Adrenal gland (tissue), 19 donors: ENCODE measurements at places on chromosomes 11 and 22. TPM values are rescaled to one million over a fixed set of nuclear protein-coding genes. Genes with fewer than 3 reads are reported as not detected.

Gene MIOX
- total RNA-seq: not detected

Gene OR10D3
- not detected for total RNA-seq

Gene PRG3
- total RNA-seq: not detected

Gene P4HA3
- total RNA-seq: 0.57 TPM

Gene NPAS4
- total RNA-seq: not detected

Gene ISX
- 0.08 TPM for total RNA-seq

Gene OR56A3
- total RNA-seq: not detected

Gene DDTL
- 2.4 TPM for total RNA-seq

Gene B4GALNT4
- 2.1 TPM for total RNA-seq

Gene PAMR1
- 10.4 TPM for total RNA-seq

GRCh38 chr11:62144641-62145255 lies 20.9 kb downstream of the INCENP start:
- no peak overlapping the region for H3K4me3 ChIP-seq
- H3K4me1 ChIP-seq: no peaks in the 10 kb centered on the region
- no peaks in the 10 kb centered on the region for H3K36me3 ChIP-seq
- H3K27ac ChIP-seq: no peak overlapping the region
- H3K27me3 ChIP-seq: no peaks in the 10 kb centered on the region
- no peak for DNase-seq

- H3K27ac ChIP-seq: no peak overlapping the region
- H3K36me3 ChIP-seq: no peaks in the 10 kb centered on the region
- no peaks in the 10 kb centered on the region for H3K27me3 ChIP-seq
- DNase-seq: no peak
Measured at GRCh38 chr11:125179346-125179745, 14.8 kb downstream of the PKNOX2 start.

DNA sequence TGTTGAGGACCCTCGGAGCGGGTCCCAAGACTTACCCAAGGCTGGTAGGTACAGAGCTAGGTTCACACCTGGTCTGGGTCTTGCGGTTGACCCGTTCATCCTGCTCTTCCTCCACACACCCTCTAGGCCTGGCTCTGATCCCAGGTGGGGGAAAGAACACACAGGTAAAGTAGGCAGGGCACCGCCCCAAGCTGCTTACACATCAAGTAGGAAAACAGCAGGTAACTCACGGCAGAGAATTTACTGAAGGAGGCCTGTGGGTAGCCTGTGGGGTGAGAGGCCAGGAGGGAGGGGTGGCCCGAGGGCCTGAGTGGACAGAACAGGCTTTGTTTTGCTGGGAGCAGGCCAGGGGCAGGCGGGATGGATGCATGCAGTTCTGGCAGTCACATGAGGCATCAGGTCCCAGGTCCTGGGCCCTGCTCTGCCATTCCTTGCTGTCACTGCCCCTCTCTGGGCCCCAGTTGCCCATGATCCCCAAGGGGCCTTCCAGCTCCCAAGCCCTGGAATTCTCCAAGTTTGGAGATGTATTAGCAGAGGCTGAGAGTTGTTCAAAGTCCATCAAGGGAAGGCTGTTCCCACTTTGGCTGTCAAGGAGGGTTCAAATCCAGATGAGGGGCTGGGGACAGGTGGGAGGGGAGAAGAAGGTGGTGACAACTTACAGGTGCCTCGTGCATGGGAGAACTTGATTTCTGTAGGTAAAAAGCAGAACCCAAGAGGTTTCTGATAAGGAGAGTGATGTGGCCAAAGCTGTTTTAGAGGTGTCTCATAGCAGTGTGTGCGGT lies 5.7 kb downstream of the TSKU start:
- no peaks in the 10 kb centered on the region for H3K36me3 ChIP-seq
- no peak overlapping the region for H3K27ac ChIP-seq
- H3K27me3 ChIP-seq: no peaks in the 10 kb centered on the region
- peaks cover 7% of the 10 kb centered on the region for H3K4me1 ChIP-seq
- H3K4me3 ChIP-seq: no peak overlapping the region

DNA sequence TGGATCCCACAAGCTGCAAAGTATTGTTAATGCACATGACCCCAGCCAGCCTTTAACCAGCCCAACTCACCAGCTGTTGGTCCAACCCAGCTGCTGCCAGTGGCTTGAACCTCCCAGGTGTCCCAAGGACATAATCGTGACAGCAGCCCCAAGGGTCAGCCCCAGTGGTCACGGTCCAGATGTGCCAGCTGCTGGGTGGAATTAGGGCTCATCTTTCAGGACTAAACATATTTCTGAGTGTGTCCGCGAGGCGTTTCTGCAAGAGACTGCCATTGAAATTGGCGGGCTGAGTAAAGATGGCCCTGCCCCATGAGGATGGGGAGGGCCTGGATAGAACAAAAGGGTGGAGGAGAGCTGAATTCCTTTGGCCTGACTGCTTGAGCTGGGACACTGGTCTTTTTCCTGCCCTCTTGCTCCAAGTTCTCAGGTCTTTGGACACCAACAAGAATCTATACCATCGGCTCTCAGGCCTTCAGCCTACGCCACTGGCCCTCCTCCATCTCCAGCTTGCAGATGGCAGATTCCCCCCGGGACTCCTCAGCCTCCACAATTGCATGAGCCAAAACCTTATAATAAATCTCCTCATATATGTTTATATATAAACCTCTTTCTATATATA lies 240.2 kb downstream of the MN1 start:
- no peaks in the 10 kb centered on the region for H3K36me3 ChIP-seq
- H3K27me3 ChIP-seq: no peaks in the 10 kb centered on the region
- no peak overlapping the region for H3K4me3 ChIP-seq
- no peaks in the 10 kb centered on the region for H3K4me1 ChIP-seq
- no peak for DNase-seq

DNA sequence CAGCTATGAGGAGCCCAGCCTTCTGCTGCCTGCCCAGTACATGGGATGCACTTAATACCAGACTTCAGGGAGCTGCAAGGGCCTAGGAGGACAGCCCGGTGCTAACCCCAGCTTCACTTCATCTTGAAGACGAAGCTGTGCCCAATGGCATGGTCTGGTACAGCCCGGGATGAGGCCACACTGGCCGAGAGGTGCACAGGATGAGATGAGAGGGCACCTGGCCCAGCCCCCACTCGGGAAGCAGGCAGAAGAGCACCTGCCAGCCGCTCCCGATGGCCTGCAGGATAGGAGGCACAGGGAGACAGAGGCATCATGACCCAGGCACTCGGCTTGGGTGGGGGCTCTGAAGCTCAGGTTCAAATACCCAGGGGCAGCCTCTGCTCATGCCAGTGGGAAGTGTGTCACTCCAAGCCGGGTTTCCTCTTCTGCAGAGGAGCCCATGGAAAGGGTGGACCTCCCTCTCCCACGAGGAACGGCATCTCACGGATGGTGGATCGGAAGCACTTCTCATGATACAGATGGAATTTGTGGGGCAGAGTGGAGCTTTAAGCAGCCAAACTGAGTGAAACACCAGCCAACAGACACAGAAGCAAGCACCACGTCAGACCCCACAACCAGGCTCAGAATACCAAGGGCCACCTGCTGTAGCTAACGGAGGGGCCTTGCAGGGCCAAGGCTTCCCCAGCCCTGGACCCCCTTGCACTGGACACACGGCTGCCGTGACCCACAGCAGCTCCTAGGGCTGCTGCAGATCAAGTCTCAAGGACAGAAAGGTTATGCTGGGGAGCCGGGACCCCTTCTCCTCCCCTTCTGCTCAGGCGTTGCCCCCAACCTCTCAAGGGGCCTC lies 875.2 kb downstream of the BRD1 start:
- no peak overlapping the region for H3K4me3 ChIP-seq
- no peaks in the 10 kb centered on the region for H3K36me3 ChIP-seq
- H3K27ac ChIP-seq: no peak overlapping the region
- no peak for DNase-seq
- H3K4me1 ChIP-seq: no peaks in the 10 kb centered on the region

- H3K27ac ChIP-seq: peak overlapping the region; percentile 98
- no peaks in the 10 kb centered on the region for H3K36me3 ChIP-seq
- no peak for DNase-seq
- peaks cover 61% of the 10 kb centered on the region for H3K4me1 ChIP-seq
Measured at GRCh38 chr11:67355794-67356386, 2.5 kb upstream of the POLD4 start.

DNA sequence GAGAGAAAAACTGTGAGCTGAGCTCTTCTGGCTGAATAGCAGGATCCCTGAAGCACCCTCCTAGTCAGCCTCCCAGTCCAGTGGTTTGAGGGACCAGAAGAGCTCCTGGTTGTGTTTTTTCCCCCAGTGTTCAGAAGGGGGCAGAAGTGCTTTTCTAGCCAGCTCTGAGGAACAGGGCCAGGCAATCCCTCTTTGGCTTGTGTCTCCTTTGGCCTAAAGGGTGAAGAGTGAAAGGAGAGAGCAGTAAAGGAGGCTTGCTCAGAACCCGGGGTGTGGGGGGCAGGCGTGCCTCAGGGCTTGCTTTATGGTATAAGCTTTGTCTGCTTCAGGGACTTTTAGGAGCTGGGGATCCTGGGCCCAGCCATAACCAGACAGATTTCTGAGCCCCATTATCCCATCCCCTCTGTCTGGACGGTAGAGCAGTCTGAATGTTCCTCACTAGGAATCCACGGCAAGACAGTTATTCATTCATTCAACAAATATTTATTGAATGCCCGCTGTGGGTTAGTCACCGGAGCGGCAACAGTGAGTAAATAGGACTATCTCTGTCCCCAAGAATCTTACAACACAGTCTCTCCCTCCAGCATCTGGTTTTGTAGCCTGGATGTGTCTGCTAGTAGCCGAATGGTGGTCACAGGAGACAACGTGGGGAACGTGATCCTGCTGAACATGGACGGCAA lies 14.5 kb downstream of the ACP2 start:
- no peaks in the 10 kb centered on the region for H3K36me3 ChIP-seq
- peak overlapping the region; percentile 35 for H3K4me3 ChIP-seq
- H3K27ac ChIP-seq: peak overlapping the region; percentile 67
- peak; percentile 59 for DNase-seq
- peaks cover 7% of the 10 kb centered on the region for H3K4me1 ChIP-seq
- no peaks in the 10 kb centered on the region for H3K27me3 ChIP-seq

DNA sequence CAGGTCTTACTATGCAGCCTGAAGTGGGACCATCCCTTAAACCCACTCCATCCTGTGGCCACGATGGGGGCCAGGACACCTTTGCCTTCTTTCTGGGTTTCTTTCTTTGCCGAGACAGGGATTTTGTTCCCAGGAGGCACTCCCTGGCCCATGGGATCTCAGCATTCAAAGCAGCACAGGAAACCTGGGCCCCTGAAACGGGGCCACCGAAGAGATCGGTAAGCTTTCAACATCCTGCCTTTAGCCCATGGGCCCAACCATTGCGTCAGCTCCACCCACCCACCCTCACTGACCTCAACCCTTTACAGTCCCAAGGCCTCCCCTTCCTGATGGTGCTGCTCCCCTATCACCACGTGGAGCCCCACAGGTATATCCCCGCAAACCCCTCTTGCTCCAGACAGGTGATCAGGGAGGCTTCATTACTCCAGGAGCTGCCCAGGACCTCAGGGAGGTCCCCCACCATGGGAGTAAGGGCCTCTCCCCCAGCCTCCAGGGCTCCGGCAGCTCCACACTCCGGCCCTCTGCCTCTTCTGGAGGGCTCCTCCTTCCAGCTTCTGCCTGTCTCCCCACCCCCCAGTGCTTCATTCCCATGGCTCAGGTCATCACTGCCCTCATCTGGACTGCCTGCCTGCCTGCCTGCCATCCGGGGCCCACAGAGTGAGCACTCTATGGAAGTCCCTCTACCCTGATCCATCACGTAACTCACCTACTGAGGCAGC lies 42.0 kb upstream of the TUB start:
- H3K27me3 ChIP-seq: no peaks in the 10 kb centered on the region
- peaks cover 11% of the 10 kb centered on the region for H3K4me1 ChIP-seq
- no peak for DNase-seq
- H3K27ac ChIP-seq: no peak overlapping the region

DNA sequence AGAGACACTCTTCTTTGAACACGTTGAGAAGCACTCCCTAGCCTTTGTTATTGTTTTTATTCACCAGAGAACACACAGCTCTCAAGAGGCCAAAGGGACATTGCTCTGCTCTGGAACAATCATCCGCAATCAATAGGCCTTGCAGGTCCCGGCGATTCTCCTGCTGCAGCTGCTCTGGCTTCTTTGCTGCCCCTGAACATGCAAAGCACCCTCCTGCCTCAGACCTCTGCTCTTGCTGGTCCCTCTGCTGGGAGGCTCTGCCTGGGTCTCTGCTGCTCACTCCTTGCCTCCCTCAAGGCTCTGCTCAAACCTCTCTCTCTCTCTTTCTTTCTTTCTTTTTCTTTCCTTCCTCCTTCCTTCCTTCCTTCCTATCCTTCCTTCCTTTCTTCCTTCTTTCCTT lies 232.7 kb downstream of the DSCAML1 start:
- no peak overlapping the region for H3K27ac ChIP-seq
- no peaks in the 10 kb centered on the region for H3K36me3 ChIP-seq
- H3K4me3 ChIP-seq: no peak overlapping the region
- no peaks in the 10 kb centered on the region for H3K4me1 ChIP-seq
- no peaks in the 10 kb centered on the region for H3K27me3 ChIP-seq

- H3K4me1 ChIP-seq: no peaks in the 10 kb centered on the region
- DNase-seq: no peak
- H3K36me3 ChIP-seq: no peaks in the 10 kb centered on the region
Measured at GRCh38 chr11:111308140-111308539, 9.8 kb downstream of the POU2AF3 start.

GRCh38 chr11:88352139-88352538 lies 14.6 kb upstream of the CTSC start:
- no peak overlapping the region for H3K27ac ChIP-seq
- no peaks in the 10 kb centered on the region for H3K36me3 ChIP-seq
- no peak for DNase-seq
- H3K4me1 ChIP-seq: peaks cover 3% of the 10 kb centered on the region
- no peaks in the 10 kb centered on the region for H3K27me3 ChIP-seq

DNA sequence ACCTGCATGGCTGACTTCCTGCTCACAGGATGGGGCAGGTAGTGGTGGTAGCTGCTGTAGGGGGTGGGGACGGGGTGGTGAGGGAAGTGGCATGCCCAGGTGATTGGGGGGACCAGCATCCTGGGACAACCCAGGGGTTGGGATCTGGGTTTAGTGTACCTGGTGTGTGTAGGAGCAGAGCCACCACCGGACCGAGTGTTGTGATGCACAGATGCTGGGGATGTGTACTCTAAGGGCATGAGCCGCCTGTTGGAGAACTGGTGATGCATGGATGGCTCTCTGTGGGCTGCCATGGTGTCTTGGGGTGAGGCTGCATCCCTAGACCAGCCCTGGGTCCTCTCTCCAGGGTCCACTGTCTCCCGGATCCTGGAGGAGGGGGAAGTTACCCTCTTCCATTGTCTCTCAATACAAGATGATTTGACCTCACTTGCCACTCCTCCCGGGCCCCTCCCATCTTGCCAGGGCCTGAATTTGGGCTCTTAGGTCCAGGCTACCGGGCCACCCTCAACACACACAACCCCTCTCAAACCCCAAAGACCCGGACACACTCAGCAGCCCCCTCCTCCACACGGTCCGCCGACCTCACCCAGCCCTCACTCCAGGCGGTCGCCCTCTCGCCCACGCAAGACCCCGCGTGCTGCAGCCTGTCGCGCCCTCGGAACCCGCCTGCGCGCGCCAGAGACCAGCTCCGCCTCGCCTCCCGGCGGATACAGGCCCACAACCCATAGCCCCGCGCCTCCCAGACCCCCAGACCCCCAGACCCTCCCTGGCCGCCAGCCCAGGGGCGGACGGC lies 619 bp downstream of the LRRC75B start:
- H3K4me3 ChIP-seq: peak overlapping the region; percentile 28
- H3K27me3 ChIP-seq: no peaks in the 10 kb centered on the region
- peaks cover 3% of the 10 kb centered on the region for H3K4me1 ChIP-seq
- no peaks in the 10 kb centered on the region for H3K36me3 ChIP-seq
- DNase-seq: no peak
- H3K27ac ChIP-seq: peak overlapping the region; percentile 73
